ENCODE measurements at places on chromosomes 11 and 22.
A peak's percentile ranks its signal among the peaks of the same experiment; 100 is the strongest.

GRCh38 chr11:2164861-2165555 is 4.0 kb upstream of the INS start:
- no peak for DNase-seq

DNA sequence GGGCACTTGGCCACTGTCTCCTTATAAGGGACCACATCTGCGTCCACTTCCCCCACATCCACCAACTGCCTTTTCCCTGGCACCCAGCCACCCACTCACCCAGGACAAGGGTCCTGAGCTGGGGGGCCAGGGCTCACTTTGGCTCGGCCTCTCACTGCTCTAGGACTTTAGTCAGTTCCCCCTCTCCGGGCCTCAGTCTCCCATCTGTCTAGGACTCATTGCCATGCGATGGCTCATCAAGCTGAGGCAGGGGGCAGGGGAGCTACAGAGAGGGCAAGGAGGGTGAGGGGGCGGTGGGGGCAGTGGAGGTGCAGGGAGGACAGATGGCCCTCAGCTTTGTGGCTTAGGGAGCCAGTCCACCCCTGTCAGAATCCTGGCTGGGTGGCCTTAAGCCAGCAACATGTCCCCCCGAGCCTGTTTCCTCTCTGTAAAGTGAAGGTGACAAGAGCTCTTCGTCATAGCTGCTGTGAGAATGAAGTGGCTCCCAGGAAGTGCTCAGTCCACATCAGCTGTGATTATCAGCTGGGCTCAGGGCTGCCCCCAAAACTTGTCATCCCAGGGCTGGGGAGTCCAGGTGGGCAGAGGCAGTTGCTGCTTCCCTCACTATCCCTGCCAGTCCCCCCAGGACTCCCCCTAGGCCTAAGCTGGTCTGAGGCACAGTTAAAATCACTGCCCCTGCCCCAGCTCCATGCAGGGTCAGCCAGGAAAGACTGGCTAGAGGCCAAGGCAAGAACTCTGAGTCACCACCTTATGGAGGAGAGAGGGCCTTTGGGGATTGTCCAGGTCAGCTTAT is 14.9 kb downstream of the RAC2 start:
- DNase-seq: no peak

GRCh38 chr11:34977089-34977912 is 60.9 kb downstream of the PDHX start:
- peak; percentile 91 for DNase-seq

DNA sequence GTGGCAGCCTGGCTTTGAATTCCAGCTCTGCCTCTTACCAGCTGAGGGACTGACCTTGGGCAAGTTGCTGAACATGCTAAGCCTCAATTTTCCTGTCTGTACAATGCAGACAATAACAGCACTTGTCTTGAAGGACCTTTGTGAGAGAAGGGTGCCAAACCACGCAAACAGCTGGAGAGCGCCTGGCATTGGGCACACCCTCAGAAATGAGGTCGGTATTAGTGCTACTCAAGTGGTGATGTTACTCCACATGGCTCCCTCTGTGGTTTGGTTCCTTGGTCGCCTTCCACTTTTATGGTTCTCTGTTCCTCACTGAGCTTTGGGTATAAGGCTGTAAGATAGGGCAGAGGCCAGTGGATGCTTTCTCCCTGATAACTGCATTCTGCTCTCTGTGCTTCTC is 8.2 kb downstream of the UBASH3B start:
- no peak for DNase-seq

DNA sequence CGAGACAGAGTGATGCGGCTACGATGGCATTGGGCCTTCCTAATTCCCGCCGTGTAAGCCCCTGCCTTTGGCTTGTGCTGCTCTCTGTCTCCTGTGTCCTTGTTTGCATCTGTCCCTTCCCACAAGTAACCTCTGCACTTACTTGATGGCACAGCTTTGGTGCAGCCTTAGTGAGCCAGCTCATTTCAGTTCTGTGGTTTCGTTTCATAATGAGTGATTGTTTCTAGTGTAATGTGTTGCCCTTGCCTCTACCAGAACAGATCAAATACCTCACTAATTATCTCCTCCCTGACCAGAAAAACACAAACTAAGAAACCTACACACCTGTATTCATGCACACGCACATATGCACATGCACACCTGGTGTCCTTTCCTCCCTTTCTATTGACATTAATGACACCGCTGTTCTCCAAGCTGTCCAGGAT is 58.8 kb downstream of the GRK3 start:
- no peak for DNase-seq

- DNase-seq: no peak
Measured at GRCh38 chr11:35200811-35201341, 61.9 kb downstream of the CD44 start.

GRCh38 chr11:107824668-107825369 is 33.8 kb downstream of the SLC35F2 start:
- no peak for DNase-seq

DNA sequence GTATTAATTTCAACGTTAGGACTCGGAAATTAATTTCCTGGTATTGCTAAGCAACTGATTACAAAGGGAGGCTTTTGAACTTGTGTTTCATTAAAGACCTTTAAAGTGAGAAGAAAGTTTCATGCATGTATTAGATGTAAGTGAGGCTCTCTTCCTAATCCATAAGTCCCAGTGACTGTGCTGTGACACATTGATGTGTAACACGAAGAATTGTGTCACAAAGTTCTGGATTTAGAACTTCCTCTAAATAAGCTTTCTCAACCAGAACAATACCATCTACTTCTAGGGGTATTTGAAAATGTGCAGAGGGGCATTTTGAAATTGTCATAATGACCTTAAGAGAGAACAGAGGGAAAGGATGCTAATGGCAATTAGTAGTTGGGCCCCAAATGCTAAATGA is 14.4 kb downstream of the DCUN1D5 start:
- no peak for DNase-seq

- DNase-seq: no peak
Measured at GRCh38 chr11:35735903-35736302, 73.3 kb downstream of the TRIM44 start.

GRCh38 chr11:11426226-11426952 is 73.3 kb upstream of the CSNK2A3 start:
- DNase-seq: no peak

DNA sequence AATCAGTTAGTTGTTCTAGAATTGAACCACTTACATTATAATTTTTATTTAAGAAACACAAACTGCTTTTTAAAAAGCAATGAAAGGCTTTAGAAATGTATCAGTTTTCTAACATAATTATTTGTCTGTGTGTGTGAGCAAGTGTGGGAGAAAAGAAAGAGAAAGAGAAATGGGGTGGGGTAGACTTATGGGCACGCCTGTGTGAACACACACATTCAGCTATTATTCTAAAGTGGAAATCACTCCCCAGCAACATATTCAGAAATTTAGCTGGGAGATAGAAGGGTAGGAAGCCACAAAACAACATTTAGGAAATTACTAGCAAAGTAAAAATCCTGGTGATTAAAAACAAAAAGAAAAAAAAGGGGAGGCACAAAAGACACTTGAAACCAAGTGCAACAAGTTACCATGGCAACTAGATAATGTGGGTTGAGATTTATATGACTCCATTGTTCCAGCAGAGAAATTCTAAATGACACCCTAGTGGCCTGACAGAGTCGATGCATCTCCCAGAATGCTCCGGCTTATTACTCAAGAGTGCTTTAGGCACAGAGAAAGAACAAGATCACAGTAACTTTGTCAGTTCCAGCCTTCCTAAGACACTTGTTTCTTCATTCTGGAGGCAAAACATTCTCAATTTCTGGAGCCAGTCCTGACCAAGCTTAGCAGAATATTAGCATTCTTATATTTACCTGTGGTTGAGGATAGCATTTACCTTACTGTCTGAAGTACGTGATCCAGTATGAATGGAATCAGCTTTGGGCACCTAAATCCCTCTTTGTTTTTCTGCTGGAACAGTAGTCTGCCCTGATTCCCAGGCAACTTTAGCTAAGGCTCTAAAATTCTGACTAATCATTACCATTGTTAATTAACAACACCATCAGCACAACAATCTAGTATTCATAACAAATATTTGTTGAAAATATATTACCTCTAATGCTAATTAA is 444.4 kb downstream of the DLG2 start:
- DNase-seq: no peak

DNA sequence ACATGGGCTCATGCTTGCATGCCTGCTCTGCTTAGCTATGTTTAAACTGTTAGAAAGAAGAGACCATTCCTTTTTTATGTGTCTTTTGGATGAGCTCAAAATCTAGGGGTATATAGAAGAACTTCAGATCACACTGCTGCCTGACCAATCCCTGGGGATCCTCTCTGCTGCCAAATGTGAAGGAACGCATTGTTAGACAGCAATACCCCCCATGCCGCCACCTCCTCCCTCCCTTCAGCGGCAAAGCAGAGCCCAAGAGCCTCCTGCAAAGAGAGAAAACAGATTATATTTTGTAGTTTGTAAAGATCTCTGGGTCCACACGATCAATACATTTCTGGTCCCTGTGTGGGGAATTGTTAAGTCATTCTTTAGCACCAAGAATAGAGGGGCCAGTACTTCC is 677.6 kb downstream of the NTM start:
- DNase-seq: no peak

DNA sequence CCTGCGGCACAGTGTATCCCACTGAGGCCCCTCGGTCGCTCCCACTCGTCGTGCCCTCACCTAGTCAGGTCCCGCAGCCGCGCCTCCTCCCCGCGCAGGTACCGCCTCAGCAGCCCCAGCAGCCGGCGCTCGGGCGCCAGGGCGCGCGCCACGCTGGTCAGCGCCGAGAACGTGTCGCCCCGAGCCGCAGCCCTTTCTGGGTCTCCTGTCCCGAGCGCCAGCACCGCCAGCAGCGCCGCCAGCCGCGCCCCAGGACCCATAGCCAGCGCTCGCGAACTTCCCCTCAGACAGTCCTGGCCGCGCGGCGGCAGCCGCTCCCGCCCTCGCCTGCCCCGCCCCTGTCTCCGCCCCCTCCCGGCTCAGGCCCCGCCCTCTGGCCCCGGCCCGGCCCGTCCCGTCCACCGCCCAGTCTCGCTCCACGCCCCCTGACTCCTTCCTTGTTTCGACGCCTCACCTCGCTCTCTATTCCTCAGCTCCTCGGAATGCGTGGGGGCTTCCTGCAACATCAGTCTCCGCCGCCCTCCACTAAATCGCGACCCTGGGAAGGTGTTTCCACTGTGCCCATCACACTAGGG is at the start of gene P4HA3:
Gene P4HA3 (minus strand): TSS at position 289 of the 575 bp plus-strand sequence. CDS start 29 bp downstream, at position 260.
- no peak for DNase-seq

GRCh38 chr11:129930296-129930695 is 34.9 kb upstream of the NFRKB start:
- no peak for DNase-seq

DNA sequence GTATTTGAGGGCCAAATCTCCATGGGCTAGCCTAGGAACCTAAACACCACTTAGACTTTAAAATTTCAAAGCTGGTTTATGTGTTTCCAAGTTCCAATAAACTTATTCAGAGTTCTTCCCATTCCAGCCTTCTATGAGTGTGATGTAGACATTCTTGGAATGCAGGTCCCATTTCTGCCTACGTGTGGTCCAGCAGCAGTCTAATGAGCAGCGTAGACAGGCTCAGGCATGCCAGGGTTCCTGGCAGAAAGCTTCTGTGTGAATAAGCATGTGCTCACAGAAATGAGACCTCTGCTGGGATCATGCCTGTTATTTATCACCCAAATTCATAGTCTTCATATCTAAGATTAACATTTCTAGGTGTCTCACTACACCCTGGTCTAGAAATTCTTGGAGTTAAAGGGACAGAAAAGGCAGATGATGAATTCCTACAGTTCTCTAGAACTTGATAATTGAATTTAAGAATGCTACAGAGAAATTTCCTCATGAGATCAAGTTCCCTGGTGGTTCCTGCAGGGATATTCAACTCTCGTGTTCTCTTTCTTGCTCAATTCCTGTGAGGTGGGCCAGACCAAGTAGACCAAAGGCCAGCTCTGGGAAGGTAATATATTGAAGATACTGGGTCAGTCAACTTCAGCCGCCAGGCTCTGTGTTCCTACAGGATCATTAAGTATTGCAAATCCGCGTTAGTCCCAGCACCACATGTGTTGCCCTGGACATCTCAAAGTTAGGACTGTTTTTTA is 17.6 kb downstream of the RNF185 start:
- DNase-seq: peak; percentile 82

- DNase-seq: no peak
Measured at GRCh38 chr11:131875611-131876010, 505.2 kb downstream of the NTM start.

GRCh38 chr22:30017375-30018223 is 62.7 kb upstream of the HORMAD2 start:
- DNase-seq: no peak

DNA sequence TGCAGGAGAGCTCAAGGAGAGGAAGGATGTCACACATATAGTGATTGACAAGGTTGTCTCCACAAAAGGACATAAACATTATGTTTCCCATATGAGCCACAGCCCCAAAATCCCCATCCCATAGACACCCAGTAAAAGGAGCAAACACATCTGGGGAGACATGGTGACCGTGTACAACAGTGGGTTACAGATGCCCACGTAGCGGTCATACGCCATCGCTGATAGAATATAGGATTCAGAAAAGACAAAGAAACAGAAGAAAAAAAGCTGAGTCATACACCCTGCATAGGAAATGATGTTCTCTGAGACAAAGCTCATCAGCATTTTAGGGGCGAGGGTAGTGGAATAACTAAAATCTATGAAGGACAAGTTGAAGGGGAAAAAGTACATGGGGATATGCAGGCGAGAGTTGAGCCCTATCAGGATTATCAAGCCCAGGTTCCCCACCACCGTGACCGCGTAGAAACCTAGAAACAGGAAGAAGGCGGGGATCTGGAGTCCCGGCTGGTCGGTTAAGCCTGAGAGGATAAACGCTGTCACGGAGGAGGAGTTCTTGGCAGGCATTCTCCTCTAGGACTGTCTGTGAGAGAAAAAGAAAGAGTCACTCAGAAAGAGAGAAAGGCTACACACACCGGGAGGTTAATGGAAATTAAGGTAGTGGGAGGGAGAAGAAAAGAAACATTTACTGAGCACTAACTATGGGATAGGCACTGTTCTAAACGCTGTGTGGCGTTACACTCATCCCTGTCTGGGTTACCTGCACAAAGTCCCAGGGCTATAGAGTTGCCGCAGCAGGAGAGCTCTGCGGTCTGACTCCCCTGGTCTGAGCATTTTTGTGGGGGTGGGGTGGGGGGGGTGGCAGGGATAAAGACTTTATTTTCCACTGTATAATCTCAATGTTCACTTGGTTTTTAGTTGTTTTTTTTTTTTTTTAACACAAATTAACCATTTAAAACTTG is 36.1 kb upstream of the OR8B8 start:
- no peak for DNase-seq

- DNase-seq: no peak
Measured at GRCh38 chr11:118048472-118049370, 28.2 kb upstream of the TMPRSS4 start.

DNA sequence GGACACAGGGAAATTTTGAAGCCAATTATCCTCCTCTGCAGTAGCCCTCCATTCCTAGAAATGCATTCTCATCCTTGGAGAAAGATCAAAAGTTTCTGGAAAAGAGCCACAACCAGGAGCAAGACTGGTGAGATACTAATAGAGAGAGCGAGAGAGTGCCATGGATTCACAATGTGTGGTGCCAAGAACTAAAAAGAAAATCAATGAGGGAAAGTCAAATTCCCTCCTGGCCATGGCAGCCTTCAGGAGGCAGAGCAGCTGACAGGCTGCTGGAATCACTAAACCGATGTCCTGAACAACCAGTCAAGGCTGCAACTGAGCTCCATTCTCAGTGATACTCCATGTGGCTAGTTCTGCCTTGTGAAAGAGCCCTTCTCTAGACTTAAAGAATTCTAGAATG is 561.0 kb downstream of the SOX6 start:
- DNase-seq: no peak
